ENCODE measurements at places on chromosomes 6 and 20.

GRCh38 chr20:56945057-56945456, 316.0 kb downstream of the TFAP2C start:
- DNase-seq = peak; percentile 19

DNA sequence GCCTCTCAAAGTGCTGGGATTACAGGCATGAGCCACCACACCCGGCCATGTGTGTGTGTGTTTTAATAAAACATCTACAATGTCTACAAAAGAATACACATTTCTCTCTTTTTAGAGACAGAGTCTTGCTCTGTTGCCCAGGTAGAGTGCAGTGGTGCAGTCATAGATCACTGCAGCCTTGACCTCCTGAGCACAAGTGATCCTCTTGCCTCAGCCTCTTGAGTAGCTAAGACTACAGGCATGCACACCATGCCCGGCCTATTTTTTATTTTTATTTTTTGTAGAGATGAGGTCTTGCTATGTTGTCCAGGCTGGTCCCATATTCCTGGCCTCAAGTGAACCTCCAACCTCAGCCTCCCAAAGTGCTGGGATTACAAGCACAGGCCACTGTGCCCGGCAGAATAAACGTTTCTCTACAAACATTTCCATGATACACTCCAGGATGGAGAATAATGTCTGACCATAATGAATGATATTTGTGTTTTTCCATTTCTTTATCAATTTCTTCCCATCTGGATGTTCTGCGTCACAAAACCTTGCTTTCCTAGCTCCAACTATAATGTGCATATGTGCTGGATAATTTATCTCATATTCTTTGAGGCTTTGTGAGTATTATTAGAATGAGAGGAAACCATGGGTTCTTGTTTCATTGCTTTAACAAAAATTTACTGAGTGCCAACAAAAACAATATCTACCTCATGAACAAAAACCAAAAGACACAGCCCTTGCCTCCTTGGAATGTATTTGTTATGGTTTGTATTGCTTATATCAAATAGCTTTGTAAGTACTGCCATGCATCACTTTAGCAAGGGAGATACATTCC, 28.6 kb upstream of the CCN2 start:
- peak; percentile 98 for DNase-seq

- DNase-seq = no peak
These were observed 59.8 kb upstream of the HDAC2 start for GRCh38 chr6:114030767-114031166.

DNA sequence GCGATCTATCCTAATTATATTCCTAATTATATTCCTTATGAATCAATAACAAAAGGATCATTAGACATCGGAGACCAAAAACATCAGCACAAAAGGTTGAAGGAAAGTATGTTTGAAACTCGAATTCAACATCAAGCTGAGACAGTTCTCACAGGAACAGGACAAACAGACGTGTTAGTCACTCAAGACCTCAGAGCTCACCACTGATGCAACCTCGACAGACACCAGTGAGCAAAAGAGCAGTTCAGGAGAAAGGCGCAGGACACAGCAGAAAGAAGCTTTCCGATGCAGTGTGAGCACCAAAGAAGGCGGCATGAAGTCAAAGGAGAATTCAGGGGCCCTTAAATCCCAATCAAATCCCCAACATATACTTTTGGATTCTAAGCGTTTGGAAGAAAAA, 6.3 kb upstream of the RAMACL start:
- DNase-seq = peak; percentile 80

- no peak for DNase-seq
These were observed 5.4 kb downstream of the SLCO4A1 start for GRCh38 chr20:62647521-62648317.

GRCh38 chr6:29917857-29918256, 24.5 kb upstream of the HLA-A start:
- DNase-seq = no peak

- DNase-seq = no peak
These were observed 19.2 kb upstream of the POLR1H start for GRCh38 chr6:30041821-30042220.

GRCh38 chr20:25044261-25044560, 13.7 kb downstream of the ACSS1 start:
- no peak for DNase-seq

GRCh38 chr20:8983478-8984345, 85.2 kb upstream of the PLCB4 start:
- DNase-seq = no peak

DNA sequence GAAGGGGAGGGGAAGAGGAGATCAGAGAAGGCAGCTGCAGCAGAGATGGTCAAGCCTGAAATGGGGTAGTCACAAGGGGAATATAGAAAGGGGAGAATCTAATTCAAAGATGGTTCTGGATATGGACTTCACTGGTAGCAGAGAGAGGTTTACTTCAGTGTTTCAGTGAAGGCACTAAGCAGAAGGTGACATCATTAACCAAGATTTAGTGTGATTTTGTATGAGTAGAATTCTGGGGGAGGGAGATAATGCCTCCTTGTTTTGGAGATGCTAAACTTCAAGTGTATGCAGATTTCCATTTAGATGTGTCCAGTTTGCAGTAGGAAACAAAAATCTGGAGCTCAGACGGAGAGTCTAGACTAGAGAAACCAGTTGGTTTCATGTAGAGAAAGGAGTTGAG, 13.1 kb downstream of the SIM1 start:
- no peak for DNase-seq
